ENCODE measurements at places on chromosomes 2 and 18. TPM values are rescaled to one million over a fixed set of nuclear protein-coding genes. Genes with fewer than 3 reads are reported as not detected.

The DSG1 gene
- total RNA-seq = 0.13 TPM

The CDH19 gene
- 1.2 TPM for total RNA-seq

The LOXL3 gene
- 6.4 TPM for total RNA-seq

The DOK6 gene
- total RNA-seq = 4.9 TPM

The CD302 gene
- 25.2 TPM for total RNA-seq

The SCN3A gene
- 0.83 TPM for total RNA-seq

The DNER gene
- total RNA-seq = 0.34 TPM

The PTPRN gene
- total RNA-seq = not detected

The LDLRAD4 gene
- 39.7 TPM for total RNA-seq

The IL1RL2 gene
- total RNA-seq = 5.2 TPM

The AQP12A gene
- not detected for total RNA-seq

The TWIST2 gene
- 12.9 TPM for total RNA-seq

The GPR39 gene
- 13.2 TPM for total RNA-seq

The COL4A3 gene
- 23.3 TPM for total RNA-seq

The CYRIA gene
- total RNA-seq = 17.4 TPM

The ASTL gene
- not detected for total RNA-seq

The PTPRM gene
- total RNA-seq = 148 TPM

The ARMC9 gene
- 16.0 TPM for total RNA-seq

The KCNIP3 gene
- total RNA-seq = 6.2 TPM

The KCNJ13 gene
- 0.60 TPM for total RNA-seq

The GYPC gene
- 30.1 TPM for total RNA-seq

The FLACC1 gene
- total RNA-seq = 4.4 TPM

The BOK gene
- 16.0 TPM for total RNA-seq

The IL36RN gene
- not detected for total RNA-seq

The PMAIP1 gene
- total RNA-seq = 4.9 TPM

The ECEL1 gene
- 0.39 TPM for total RNA-seq

The TMEM247 gene
- total RNA-seq = not detected

The CYP26B1 gene
- 1.1 TPM for total RNA-seq

The CCDC102B gene
- total RNA-seq = 9.1 TPM

The BCL2 gene
- total RNA-seq = 13.3 TPM

The PLGLB2 gene
- total RNA-seq = 0.83 TPM

Measured in ureter (tissue), 1 donor.